Esophagus mucosa (tissue), 1 donor: ENCODE measurements at places on chromosomes 3 and 15. TPM values are rescaled to one million over a fixed set of nuclear protein-coding genes. Genes with fewer than 3 reads are reported as not detected.

Gene WNT7A
- total RNA-seq, result 0.16 TPM

Gene SAXO2
- 0.80 TPM for total RNA-seq

DNA sequence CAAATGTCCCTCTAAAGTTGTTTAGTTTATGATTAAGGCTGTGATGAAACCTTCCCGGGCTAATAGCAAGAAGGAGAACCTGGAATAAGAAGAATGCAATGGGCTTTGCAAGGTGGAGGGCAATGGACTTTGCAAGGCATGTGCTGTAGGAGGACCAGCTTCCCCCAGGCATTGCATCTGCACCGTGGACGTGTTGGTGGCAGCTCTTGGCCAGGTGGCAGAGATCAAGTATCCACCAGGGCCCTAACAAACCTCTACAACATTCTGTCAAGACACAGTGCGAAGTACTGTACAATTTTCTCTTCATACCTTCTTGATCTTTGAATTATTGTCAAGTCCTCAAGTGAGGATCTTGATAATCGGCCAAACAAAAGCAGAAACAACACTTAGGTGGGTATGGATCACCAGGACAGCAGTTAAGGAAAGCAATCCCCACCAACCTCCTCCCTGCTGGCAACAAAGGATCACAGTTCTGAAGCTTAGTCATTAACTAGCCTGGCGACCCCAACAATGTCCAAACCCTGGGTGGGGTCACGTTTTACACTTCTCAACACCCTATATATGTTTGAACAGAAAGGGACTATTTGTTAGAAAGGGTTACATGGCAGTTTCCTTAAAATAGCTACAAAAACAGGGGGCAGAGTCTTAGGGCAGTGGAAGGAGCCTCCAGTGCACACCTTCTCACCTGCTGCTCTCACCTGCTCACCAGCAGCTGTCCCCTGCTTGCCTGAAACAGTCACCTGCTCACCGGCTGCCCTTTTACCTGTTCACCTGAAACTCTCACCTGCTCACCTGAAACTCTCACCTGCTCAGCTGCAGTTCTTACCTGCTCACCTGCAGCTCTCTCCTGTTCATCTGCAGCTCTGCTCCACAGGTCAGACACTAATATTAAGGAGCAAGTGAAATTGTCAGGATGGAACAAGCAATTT is 137.9 kb upstream of the LIPC start:
- no peak for ATAC-seq

- no peak for ATAC-seq
These were observed 20.6 kb upstream of the RFTN1 start for GRCh38 chr3:16533928-16534574.

DNA sequence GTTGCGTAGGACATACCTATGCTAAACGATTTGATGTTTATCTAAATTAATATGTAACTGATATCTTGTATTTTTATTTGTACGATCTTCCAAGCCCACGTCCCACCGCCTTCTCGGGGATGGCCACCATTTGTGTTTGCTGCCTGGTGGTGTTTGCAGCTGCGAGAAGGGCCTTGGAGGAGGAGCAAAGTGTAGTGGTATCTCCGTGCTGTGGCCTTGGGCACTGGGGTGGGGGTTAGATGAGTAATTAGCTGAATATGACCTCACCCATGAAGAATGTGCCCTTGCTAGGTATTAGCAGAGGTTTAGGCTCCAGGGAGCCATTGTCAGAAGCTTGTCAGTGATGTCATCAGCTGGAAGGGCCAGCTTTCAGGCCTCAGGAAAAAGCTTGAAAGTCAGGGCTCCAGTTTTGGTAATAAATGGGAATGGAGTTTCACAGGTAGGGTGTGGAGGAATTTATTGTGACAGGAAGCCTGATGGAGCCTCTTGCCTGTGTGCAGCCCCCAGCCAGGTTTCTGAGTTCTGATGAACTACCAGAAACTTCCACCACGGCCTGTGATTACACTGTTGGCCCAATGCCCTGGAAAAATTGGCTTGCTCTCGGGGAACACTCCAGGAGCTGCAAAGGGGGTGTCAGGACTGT is 41.0 kb downstream of the FLNB start:
- peak; percentile 90 for ATAC-seq

DNA sequence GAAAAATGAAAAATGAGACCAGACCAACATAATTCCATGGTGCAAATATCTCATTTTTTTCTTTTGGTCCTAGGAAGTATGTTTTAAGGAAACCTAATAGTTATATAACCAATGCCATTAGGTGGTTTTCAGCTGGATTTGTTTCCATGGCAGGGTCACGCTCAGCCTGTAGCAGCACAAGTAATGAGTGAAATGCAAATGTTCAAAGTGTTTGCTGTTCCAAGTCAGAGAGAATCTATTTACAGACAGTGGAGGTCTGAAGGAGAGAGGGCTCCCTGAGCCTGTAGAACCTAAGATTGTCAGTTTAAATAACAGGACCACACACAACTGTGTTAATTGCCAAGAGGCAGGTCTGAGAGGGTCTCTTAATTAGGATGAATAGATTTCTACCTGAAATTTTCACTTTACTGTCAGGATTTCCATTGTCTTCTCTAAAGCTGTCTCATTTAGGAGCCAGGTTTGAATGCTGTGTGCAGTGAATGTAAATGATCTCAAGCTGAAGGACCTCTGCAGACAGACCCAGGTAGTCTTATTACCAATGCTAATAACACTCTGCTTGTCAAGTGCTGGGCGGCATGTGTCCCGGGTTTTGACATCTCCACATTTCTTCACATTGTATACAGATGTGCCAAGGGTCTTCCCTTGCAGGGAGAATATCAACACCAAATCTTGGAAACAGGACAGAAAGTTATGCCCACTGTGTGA is 317.3 kb upstream of the NECTIN3 start:
- ATAC-seq, result no peak

DNA sequence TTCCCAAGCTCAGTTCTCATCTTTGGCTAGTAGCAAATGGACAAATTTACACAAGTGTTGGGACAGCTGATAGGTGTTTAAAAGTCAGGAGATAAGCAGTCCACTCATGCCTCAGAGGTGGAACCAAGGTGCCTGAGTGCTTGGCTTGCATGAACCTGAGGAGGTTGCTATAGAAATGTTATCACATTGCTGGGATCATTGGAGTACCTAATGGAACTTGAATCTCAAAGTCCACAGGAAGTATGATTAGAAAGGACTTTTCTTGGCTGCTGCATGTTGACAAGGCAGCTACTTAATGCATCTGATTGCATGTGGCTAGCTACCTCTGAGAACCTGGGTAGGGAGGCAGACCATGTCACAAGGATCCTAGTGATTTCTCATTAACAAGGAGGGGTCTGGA is 39.5 kb upstream of the C3orf80 start:
- ATAC-seq, result no peak

GRCh38 chr15:87576486-87577176 is 679.9 kb downstream of the NTRK3 start:
- no peak for ATAC-seq

- ATAC-seq, result no peak
These were observed 96.5 kb downstream of the DLG1 start for GRCh38 chr3:197201791-197202452.

DNA sequence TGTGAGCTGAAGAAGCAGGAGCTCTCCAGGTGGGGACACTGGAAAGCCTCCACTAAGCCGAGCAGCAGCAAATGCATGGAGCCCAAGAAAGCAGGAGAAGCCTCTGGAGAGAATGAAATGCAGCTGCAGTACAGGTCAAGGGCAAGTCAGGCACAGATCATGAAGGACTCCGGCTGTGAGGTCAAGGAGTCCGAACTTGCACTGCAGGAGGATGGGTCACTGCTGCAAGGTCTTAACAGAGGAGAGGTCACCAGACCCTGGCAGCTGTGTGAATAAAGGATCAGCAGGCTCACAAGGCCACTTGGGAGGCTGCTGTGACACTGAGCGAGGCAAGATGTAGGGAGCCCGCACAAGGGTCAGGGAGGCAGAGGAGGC is 24.7 kb upstream of the SLC41A3 start:
- no peak for ATAC-seq

DNA sequence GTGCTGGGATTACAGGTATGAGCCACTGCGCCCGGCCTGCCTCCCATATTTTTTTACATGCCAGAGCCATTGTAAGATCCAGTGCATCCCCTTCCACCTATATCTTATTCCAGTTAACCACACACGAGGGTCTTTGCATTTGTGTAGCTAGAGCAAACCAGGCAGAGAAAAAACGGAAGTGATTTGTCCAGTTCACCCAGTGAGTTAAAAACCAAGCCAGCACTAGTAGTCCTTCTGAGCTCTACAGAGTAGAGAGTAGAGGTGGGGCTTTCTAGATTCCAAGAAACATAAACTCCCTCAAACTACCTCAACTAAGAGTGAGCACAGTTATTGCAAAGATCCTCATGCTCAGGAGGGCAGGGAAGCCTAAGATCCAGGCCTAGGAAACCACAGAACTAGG is 34.7 kb downstream of the TMEM158 start:
- no peak for ATAC-seq

GRCh38 chr15:100437261-100437660 is 91.5 kb downstream of the CERS3 start:
- ATAC-seq, result no peak

- ATAC-seq, result no peak
These were observed 16.9 kb upstream of the SCAMP5 start for GRCh38 chr15:74978503-74978902.

DNA sequence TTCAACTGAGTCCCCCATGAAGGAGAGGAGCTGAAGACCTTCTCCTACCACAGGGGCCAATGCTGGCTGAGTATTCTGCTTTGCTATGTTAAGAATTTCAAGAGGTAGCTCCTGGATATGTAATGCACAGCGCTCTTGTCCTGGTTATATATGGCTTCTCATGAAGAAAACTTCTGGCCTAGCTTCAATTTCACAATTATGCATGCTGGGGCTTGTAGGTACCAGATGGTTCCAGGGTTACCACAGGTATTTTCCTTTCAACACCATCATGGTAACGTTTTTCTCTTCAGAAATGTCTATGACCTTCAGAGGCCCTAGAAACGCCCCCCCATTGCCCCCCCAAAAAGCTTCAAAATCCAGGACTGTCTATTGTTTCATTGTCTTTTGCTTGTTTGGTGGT is 311.7 kb upstream of the ICE2 start:
- peak; percentile 55 for ATAC-seq
